ENCODE measurements at places on chromosomes 11 and 22.

- no peak for DNase-seq
Observed at GRCh38 chr11:1540074-1540473, 32.0 kb downstream of the DUSP8 start.

DNA sequence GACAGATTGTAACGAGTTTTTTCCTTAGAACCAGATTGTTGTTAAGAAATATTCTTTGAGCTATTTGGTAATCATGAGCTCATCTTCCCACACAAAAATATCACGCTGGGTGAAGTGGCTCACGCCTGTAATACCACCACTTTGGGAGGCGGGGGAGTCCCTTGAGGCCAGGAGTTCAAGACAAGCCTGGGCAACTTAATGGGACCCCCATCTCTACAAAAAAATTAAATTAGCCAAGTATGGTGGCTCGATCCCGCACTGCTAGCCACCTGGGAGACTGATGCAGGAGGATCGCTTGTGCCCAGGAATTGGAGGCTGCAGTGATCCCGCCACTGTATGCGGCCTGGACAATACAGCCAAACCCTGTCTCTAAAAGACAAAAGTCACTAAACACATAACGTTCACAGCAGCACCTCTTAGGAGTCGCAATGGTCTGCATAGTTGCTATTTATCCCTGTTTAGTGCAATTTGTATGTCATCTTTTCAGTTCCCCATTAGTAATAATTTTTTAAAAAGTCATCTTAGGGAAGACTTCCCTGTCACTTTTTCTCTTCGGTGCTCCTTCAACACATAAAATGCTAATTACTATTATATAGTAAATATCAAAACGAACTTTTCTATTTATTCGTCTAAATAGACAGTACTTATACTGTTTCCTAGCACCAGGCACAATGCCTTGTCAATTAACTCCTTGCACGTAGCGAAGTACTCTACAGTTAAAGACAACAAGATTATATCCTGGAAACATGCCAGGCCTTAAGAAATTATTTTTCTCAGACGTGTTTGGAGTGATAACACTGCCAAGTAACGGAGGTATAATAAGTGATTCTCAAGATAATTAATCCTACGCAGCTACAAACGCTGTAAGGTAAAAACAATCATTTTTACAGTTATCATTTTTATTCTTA lies 1.1 kb downstream of the ST13 start:
- DNase-seq, result no peak

- DNase-seq, result no peak
Observed at GRCh38 chr11:114152785-114153184, 93.3 kb downstream of the ZBTB16 start.

GRCh38 chr11:624705-625635 lies at the start of gene CDHR5:
TSS of gene CDHR5 (minus strand) at chr11:624955. CDS start at chr11:624902, 53 bp downstream.
- no peak for DNase-seq

DNA sequence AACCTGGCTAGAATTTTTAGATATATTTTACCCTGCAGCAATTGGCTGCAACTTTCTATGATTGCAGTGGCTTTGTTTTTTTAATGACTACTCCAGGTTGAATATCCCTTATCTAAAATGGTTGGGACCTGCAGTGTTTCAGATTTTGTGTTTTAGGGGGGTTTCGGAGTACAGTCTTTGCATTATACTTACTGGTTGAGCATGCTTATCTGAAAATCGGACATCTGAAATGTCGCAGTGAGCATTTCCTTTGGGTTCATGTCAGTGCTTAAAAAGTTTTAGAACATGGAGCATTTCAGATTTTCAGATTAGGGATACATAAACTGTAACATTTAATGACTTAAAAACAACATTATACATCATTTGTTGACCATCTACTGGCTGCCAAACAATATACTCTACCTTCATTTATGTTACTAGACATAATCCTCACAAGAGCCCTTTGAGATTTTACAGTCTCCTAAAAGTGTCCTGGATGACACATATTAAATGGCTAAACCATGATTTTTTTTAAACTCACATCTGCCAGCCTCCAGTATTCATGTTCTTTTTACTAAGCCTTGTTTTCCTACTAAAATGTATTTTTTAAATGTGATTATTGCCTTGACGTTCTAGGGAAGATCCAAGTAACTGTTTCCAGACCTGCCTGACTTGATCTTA lies 66.3 kb downstream of the PRMT3 start:
- no peak for DNase-seq

- no peak for DNase-seq
Observed at GRCh38 chr11:102309621-102310541, 7.4 kb upstream of the BIRC3 start.

DNA sequence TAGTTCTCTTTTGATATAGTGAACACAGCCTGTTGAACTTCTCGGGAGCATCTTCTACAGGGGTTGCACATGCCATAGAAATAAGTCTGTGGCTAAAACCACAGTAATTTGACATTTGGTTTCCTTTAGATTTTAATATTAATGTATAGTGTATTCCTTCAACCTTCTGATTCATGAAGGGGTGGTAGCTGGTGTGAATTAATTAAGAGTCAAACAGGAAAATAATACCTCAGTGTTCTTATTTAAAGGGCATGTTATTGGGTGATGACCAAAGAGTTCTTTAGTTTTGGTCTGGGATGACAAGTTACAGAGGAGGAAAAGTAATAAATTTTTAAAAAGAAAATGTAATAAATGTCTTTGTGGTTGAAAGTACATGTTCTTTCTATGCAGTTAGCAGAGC lies 86.8 kb downstream of the PDHX start:
- DNase-seq, result no peak

- no peak for DNase-seq
Observed at GRCh38 chr22:41429232-41429950, 17.2 kb downstream of the TOB2 start.

DNA sequence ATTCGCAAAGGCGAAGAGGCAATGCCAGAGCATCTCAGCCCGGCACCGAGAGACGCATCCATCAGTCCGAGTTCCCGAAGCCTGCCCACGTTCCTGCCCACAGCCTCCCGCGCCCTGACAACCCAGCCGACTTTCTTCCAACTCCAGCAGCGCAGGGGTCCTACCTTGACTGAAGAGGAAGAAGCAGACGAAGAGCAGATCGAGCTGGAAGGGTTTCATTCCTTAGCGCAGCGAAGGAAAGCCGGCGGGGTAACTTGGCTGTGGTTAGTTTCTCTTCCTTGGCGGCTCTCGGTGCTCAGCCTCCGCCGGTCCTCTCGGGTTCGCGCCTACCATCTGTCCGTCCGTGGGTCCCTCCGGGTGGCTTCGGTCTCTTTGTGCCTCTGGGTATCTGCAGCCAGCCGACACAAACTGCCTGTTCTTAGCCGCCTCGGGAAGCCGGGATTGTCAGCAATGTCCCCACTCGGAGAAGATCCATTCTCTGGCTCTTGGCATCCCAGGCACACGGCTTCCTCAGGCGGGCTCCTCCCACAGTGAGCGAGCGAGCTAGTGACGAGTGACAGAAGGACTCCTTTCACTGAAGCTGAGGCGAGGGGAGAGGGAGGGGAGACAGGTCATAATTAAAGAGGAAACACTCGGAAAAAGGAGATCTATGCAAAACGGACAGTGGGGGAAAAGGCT lies at the start of gene KIRREL3:
Gene KIRREL3, minus strand, starts transcription at position 480 of the 678 bp plus-strand sequence.
- no peak for DNase-seq

DNA sequence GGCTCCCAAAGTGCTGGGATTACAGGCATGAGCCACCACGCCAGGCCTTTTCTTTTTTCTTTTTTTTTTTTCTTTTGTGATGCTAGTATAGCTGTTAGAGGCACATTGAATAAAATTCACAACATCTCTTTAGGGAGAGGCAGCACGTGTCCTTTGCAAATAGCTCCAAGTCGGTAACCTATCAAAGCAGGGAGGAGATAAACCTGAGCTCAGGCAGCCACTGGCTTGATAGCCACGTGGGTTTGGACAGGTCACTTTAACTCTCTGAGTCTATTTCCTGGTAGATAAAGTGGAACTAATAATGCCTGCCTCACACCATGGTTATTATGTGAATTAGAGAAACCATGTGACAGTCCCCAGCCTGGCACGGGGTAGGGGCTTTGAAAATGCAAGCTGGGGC lies 43.1 kb upstream of the ATXN10 start:
- no peak for DNase-seq

GRCh38 chr22:26471522-26471921 lies 12.1 kb downstream of the HPS4 start:
- no peak for DNase-seq

- DNase-seq, result no peak
Observed at GRCh38 chr11:128882451-128882850, 8.7 kb upstream of the KCNJ5 start.

GRCh38 chr11:7759010-7759409 lies 37.7 kb downstream of the OR5P2 start:
- no peak for DNase-seq

DNA sequence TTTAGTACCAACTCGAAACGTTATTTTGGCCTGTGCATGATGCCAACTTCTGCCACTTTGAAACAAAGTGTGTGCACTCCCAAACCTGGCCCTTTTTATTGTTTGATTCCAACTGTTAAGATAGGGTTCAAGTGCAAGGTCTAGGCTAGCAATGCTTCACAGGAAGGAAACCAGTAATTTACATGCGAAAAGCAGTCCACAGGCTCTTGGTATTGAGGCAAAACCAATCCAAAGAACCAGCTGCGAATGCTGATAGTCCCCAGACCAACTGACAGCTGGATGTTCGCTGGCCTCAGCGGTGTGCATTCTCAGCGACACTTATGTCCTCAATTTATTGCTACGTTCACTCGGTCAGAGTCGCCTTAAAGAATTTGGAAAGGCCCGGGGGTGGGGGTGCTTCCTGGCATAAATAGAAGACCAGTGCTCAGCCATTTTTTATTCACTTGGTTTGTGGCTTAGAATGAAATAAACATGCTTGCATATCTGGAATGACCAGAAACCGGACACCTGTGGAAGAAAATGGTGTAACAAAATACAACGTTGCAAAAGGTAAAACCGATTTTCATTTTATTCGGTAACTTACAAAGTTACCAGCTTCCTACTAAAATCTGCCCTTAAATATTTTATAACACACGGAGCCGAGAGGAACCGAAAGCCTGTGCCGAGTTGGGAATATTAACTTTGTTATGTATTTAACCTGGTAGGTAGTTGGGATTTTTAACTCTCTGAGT lies 1.6 kb downstream of the CPT1A start:
- DNase-seq, result no peak

DNA sequence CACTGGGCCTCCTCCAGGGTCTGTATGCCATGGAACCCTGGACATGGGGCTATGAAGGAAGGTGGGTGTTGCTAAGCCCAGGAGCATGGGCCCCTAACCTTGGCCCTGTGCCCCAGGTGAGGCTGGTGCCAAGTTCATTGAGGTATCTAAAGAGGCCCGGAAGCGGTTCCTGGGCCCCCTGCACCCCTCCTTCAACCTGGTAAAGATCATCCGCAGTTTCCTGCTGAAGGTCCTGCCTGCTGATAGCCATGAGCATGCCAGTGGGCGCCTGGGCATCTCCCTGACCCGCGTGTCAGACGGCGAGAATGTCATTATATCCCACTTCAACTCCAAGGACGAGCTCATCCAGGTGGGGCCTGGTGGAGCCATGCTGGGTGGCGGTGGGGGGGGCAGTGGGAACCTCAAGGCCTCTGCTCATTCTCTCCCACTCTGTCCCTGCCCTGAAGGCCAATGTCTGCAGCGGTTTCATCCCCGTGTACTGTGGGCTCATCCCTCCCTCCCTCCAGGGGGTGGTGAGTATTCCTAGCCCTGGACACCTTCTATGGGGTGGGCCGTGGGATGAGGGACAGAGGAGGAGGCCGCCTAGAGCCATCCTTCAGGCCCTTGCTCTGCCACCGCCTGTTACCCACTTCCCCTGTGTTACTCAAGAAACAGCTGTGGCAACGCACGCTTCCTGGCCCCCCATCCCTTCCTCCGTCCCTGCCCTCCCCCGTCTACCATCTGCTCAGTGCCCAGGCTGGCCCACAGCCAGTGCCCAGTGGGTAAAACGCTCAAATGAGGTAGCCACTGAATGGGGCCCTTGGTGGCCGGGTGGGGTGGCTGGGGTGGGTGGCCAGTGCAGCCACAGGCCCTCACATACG lies 3.0 kb downstream of the PNPLA2 start:
- no peak for DNase-seq

- DNase-seq, result no peak
Observed at GRCh38 chr11:86119077-86119476, 50.2 kb upstream of the PICALM start.

GRCh38 chr11:47328449-47329390 lies 23.8 kb downstream of the MYBPC3 start:
- DNase-seq, result no peak

DNA sequence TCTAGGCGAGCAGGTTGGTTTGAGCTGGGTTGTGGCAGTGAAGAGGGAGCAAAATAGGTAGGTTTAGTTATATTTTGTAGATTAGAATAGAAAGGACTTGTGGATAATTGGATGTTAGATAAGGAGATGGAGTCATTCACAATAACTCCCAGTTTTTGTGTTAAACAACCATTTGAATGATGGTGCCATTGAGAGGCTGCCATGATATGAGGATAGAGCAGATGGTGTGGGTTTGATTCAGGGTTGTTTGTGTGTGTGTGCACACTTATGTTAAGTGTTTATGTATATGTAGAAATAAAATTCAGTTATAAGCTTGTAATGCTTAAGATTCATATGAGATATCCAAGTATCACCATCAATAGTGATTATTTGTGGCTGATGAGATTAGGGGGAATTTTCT lies 166.6 kb downstream of the NXPE2 start:
- DNase-seq, result no peak

DNA sequence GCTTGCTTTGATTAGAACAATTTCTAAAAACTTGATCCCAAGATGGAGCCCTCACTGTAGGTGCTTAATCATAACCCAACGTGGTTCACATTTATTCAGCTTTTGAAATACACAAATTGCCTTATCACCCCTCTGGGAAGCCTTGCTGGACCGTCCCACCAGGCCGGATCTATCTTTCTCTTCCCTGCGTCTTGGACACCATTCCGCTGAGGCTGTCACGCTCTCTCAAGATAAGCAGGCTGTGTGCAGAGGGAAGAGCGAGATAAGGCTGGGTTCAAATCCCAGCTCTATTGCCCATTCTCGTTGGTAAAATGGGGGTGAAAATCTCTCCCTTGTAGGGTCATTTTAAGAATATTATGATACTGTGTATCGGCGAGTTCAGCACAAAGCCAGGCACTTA lies 20.5 kb upstream of the TP53I11 start:
- no peak for DNase-seq

DNA sequence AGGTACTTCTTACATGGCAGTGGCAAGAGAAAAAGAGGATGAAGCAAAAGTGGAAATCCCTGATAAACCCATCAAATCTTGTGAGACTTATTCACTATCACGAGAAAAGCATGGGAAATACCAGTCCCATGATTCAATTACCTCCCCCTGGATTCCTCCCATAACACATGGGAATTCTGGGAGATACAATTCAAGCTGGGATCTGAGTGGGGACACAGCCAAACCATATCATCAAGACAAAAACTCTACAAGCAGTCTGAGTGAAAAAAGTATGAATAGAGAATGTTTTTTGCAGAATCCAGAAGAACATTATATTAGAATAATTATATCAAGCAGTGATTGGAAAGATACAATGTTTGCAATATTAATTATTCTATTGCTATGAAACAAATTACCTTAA lies 893.7 kb downstream of the FAM181B start:
- no peak for DNase-seq
